Ammon's horn (tissue), 1 donor: ENCODE measurements at places on chromosomes 5 and 9.

- DNase-seq: no peak
Measured at GRCh38 chr5:173637340-173637739, 20.9 kb upstream of the BOD1 start.

DNA sequence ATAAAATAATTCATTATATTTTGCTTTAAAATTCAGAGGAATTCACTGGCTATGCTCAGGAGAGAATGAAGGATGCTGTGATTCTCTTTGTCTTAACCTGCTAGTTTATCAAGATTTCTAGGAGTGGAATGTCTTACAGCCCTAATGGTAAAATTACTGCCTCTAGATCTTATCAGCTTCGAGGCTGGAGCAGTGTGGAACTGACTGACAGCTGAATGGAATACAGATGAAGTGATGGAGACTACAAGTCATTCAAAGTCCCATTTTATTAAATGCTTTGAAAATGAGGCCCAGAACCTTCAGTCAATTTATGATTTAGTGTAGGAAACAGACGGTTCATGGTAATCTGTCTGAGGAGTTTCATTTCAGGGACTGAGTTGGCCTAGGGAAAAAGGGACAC, 202.1 kb downstream of the RFX3 start:
- DNase-seq: no peak

- DNase-seq: peak; percentile 94
Measured at GRCh38 chr5:141524604-141525597, 36.0 kb downstream of the PCDHGC5 start.

- DNase-seq: no peak
Measured at GRCh38 chr9:134177624-134178393, 13.4 kb upstream of the RNU6ATAC start.

DNA sequence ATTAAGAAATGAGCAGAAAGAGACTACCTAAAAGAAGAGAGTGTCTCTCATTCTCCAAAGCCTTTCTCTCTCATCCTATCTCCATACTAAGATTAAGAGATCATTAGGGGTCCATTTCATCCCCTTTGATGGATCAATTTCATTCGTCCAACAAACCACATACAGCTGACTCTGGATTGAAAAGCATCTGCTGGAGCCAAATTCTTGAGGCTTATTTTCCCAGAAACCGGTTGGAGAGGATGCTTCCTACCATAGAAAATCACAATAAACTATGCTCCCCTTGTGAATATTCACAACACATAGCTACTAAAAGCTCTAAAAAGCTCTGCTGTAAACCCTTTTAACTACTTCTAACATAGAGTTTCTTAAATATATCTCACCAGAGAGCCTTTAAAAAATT, 755.0 kb upstream of the ZNF608 start:
- no peak for DNase-seq

GRCh38 chr5:100110497-100110896, 424.7 kb upstream of the FAM174A start:
- no peak for DNase-seq

- peak; percentile 83 for DNase-seq
Measured at GRCh38 chr9:137236238-137236935, 4.7 kb upstream of the TUBB4B start.

GRCh38 chr9:94173632-94174031, 85.5 kb upstream of the ZNF169 start:
- DNase-seq: no peak

- DNase-seq: peak; percentile 12
Measured at GRCh38 chr9:73683862-73684591, 532.4 kb downstream of the ANXA1 start.

GRCh38 chr9:127336506-127337352, 60.2 kb upstream of the SLC2A8 start:
- peak; percentile 76 for DNase-seq

GRCh38 chr5:10842823-10843222, 81.8 kb upstream of the DAP start:
- no peak for DNase-seq

- no peak for DNase-seq
Measured at GRCh38 chr5:158235159-158235547, 376.2 kb upstream of the CLINT1 start.

DNA sequence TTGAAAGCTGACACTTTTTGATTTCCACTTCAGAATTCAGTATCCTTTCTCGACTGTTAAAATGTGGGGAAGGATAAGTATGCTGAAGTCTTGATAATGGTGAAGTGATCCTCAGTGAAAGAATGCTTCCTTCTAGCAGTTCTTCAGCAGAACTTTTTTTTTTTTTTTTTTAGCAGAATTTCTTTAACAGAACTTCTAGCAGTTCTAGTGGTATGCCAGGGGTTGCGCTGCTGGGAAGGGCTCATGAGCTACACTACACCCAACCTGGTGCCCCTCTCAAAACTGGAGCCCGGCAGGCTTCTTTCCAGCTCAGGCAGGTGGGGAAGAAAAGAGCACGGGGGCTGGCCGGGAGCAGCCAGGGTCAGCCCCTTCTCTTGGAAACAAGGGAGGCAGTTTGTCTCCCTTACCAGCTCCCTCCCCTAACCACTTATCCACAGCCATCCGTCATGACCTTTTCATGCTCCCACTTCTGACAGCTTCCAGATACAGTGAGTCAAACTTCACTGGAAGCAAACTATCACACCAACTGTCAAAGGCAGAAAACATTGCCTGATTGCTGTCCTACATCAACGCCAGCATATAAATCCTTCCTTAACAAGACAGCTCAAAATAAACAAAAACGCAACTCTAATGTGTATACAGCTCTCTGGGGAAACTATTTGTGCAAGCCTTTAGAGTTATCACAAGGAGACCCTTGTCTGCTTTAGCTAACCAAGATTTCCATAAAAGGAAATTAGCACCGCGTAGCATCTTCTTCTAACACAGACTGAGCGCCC, 211.5 kb downstream of the GAPVD1 start:
- no peak for DNase-seq

DNA sequence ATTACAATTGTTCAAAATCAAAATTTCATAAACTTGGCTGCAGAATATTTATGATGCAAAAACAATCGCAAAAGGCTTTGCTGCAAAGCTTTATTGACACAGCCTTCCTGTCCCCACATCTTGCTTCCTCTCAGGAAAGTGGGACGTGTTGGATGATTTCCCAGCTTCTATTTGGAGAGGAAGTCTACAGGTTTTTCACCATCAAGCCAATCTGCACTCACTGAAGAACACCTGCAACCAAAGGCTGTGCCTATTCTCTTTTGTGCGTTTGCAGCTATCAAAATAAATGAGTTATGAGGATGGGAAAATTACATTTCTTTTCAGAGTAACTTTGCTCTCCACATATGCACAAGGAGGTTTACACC, 214.4 kb downstream of the PLK2 start:
- peak; percentile 15 for DNase-seq

GRCh38 chr9:34652602-34653000, 616 bp downstream of the IL11RA start:
- DNase-seq: no peak

GRCh38 chr5:107619781-107620180, 51.0 kb downstream of the EFNA5 start:
- no peak for DNase-seq

DNA sequence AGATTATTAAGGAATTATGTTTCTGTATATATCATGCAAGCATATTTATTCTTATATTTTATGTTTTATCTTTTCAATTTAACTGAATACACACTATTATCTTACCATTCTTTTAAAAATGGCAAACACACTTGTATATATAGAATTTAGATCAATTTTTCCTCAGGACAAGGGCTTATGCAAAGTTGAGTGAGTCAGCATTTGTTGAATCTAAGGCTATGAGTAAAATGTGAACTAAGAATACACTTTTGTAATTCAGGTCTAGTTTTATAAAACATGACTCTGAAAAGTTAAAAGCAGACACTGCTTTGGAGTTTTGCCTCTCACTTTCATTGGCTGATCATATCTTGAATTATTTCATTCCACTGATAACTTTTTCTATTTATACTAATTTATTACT, 127.8 kb downstream of the FOCAD start:
- DNase-seq: no peak

DNA sequence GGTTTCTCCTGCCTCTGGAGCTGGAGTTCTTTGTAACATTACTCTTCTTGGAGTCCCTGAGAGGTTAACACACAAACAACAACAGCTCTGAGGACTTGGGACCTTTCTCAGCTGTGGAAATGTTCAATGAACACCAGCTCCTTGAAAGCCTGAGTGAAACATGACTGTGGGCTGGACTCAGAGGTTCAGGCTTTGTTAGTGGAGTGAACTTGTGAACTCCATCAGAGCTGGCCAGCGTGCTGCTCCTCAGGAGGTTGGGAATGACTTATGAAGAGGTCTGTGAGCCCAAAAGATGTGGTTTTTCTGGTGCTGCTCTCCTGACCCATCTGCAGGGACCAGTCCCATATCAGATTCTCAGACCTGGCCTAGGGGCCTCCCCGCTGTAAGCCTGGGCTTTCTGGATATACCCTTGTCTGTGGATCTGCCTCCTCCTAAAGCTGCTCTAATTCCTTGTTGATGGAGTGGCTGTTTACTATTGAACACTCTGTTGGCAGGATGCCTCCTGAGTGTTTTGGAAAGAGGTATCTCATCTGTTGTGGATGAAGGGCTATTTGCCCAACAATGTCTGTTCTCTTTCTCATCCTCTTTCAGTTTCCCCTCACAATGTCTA, 170.0 kb upstream of the GDNF start:
- no peak for DNase-seq

GRCh38 chr9:117546894-117547678, 132.2 kb upstream of the ASTN2 start:
- DNase-seq: peak; percentile 6

DNA sequence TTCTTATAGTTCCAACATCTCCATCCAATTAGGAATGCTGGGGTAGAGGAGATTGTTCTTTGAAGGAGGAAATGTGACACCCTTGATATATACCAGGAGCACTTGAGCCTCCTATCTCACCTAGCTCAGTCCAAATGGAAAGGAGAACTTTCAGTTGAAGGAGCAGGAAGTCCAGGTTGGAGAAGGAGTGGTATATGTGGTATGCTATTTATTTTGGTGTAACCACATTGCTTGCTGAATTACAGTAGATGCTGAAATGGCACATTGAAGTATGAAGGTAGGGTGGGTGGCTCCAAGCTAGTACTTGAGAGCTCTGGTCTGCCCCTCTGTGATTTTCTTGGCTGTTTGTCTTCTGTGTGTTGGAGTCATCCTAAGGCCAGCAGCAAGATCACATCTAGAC, 6.1 kb downstream of the CSNK1G3 start:
- DNase-seq: no peak

- DNase-seq: no peak
Measured at GRCh38 chr9:116387934-116388698, 234.5 kb downstream of the PAPPA start.

DNA sequence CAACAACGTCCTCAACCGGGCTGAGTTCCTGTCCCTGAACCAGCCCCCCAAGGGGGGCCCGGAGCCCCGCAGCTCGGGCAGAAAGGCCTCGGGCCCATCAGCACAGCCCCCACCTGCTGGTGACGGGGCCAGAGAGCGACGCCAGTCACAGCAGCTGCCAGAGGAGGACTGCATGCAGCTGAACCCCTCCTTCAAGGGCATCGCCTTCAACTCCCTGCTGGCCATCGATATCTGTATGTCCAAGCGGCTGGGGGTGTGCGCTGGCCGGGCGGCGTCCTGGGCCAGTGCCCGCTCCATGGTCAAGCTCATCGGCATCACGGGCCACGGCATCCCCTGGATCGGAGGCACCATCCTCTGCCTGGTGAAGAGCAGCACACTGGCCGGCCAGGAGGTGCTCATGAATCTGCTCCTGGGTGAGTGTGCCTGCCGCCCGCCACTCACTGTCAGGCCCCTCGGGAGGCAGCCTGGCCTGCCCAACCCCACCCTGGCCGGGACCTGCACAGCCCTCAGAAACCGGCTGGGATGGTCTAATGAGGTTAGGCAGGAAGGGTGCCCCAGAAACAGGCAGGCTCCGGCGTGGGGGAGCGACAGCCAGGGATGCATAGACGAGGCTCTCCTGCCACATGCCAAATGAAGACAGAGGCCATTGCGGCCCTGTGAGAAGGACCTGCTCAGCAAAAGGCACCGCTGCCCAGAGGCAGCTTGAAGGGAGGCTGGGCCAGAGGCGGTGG, 678 bp downstream of the PLPP7 start:
- DNase-seq: peak; percentile 41

- no peak for DNase-seq
Measured at GRCh38 chr9:13992138-13993088, 321.5 kb downstream of the NFIB start.

GRCh38 chr9:94779693-94780290, 53.3 kb downstream of the AOPEP start:
- no peak for DNase-seq

GRCh38 chr5:172544371-172545095, 90.2 kb upstream of the SH3PXD2B start:
- DNase-seq: no peak

DNA sequence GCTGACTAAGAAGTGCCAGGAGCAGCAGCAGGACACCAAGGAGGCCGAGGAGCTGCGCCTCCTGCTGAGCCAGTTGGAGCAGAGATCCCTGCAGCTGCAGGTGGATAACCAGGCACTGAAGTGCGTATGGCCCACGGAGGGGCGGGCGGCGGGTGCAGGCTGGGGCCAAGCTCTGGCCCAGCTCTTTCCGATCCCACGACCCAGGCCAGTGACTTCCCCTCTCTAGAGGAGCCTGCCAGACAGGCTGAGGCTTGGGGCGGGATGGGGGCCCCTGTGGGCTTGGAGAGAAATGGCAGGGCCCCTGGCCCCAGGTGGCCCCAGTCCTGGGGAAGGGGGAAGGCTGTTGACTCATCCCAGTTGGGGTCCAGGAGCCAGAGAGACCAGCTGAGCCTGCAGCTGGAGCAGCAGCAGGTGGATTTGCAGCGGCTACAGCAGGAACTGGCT, 3.6 kb downstream of the PTRH1 start:
- no peak for DNase-seq

GRCh38 chr5:174383210-174384167, 338.0 kb downstream of the NSG2 start:
- no peak for DNase-seq

DNA sequence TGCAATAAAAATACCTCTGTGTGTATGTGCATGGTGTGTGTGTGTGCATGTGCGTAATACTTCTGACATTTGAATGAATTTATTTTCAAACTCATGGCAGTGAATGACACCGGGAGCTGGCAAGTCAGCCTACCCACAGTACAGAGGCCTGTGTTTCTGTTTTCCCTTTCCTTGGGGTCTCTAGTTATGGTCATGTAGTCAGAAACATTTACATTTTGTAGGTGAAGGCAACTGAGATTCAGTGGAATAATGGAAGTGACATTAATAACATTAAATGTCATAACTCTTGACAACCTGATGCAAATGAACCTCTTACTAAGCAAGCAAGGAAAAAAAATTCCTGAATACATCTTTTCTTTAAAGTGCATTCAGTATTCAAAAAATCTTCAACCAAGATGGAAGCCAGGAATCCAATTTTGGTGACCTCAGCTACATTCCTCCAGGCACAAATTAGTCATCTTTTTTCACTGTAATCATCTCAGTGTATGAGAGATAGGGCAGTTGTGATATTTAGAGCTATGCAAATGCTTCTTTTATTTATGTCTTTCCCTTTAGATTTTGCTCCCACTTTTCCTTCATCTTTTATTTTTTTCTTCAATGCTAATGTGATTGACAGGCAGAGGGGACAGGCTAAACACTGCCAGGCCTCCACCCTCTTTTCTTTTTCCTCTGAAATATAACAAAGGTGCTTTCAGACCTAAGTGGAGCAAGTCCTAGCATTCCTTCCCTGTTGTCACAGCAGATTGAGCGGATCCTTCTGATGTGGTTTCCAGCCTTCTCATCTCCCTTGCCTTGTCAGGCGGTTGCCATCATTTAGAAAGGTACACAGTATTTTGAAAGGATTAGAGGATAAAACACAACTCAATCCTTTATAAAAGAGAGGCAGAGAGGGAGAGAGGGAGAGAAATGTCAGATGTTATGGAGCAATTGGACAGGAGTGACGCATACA, 569.8 kb upstream of the ADAMTS16 start:
- no peak for DNase-seq
